ENCODE measurements at places on chromosomes 4 and X. TPM values are rescaled to one million over a fixed set of nuclear protein-coding genes. Genes with fewer than 3 reads are reported as not detected.

The ZNF157 gene
- total RNA-seq: 0.35 TPM

DNA sequence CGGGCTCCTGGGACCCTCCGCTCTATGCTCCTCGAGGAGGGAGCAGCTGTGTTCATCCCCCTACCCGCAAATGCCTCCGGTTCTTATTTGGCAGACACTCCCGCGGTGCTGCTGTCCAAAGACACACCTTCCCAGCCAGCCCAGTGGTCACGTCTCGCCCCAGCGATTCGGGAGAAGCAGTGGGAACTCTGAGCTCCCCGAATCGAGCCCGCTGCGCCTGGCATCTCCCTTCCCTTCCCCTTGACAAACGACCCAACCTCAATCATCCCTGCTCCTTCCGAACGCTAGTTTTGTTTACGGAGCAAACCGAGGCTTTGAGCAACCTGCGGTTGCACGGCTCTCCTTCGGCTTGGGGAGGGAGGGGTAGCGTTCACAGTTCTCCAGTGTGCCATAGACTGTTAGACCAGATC is 317 bp upstream of the FRMPD4 start:
- no peak for DNase-seq

DNA sequence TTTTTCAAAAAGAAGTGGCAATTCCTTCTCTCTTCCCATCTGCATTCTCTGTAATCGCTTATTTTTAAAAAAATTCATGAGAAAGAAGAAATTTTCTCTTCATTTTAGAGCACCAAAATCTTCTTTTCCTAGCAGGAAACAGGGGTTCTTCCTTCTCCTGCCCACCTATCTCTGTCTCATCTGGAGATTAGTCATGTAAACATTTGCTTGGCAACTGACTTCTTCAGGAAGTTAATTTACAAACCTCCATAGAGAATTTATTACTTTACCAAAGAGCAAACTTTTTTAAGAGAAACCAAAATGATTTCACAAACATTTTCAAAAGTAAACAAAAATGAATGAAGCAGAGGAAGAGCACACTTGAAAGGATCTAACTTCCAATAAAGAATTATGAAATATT is 13.5 kb downstream of the TTC29 start:
- DNase-seq: no peak

- no peak for DNase-seq
Measured at GRCh38 chr4:80136270-80136669, 61.0 kb upstream of the PRDM8 start.

The MAGEA10 gene
- not detected for total RNA-seq

GRCh38 chr4:14302021-14302420 is 674.5 kb upstream of the BOD1L1 start:
- no peak for DNase-seq

The REPS2 gene
- 0.27 TPM for total RNA-seq

The PABPC5 gene
- total RNA-seq: not detected

The VSIG4 gene
- total RNA-seq: not detected

- DNase-seq: no peak
Measured at GRCh38 chr4:44660396-44660795, 9.0 kb upstream of the YIPF7 start.

DNA sequence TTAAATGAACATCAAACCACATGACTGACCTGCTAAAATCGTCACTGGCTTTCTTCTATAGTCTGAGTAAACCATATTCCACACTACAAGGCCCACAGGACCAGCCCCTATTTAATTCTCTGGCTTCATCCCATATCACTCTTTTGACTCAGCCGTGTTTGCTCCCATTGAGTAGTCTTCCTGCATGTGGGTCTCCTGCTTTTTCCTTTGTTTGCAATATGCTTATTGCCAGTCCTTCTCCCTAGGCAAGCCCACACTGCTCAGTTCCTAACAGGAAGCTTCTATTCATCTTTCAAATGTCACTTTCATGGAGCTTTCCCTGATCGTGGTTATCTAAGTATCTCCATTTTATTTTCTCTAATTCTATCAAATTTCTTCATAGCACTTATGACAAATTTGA is 329.6 kb downstream of the RAPGEF2 start:
- no peak for DNase-seq

DNA sequence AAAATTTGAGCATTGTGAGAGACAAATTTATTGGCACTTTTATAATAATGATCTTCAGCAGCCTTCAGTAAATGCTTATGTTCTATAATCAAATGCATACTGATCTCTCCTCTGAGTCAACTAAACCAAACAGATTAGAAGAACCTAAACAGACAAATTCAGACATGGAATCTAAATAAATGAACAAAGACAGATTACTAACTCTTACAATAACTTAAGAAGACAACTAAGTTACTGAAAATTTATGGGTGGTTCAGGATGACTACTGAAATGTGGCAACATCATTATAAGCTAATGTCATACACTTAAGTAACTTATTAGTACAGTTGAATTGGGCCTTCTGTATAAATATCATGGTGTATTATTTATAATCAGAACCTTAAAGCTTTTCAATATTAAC is 127.3 kb downstream of the NEK1 start:
- DNase-seq: no peak

DNA sequence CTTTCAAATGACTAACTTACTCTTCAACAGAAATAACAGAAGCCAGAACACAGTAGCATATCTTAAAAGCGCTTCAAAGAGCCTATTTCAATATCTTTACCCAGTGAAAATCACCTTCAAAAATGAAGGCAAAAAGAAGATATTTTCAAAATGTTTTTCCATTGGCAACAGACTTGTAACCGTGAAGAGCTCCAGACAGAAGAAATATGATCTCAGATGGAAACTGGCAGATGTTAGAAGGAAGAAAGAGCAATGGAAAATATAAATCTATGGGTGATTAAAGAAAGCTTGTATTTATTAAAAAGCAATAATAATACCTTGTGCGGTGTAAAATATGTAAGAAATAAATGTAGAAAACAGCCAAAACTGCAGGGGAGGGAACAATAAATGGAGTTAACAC is 35.7 kb downstream of the PRKG2 start:
- DNase-seq: no peak

DNA sequence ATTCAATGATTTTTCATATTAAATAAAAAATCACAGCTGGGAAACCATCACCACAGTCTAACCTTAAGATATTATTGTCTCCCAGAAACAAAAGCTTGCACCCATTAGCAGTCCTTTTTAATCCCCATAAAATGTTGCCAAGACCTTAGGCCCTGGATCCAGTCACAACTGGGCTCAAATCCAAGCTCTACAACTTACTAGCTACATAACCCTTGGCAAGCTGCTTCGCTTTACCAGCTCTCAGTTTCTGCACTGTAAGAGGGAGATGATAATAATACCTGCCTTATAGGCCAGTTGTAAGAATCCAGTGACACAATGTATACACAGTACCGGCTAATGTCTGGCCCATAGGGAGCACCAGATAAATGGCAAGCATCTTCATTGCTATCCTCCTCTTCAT is 400.9 kb upstream of the FGF13 start:
- no peak for DNase-seq

- no peak for DNase-seq
Measured at GRCh38 chrX:66751136-66751782, 112.4 kb upstream of the EDA2R start.

The ADAMTS3 gene
- total RNA-seq: 0.30 TPM

DNA sequence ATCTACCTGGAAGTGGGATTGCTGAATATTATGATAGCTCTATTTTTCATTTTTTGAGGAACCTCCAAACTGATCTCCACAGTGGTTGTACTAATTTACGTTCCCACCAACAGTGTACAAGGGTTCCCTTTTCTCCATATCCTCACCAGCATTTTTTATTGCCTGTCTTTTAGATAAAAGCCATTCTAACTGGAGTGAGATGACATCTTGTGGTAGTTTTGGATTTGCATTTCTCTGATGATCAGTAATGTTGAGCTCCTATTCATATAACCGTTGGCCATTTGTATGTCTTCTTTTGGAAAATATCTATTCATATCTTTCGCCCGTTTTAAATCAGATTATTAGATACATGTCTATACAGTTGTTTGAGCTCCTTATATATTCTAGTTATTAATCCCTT is 101.8 kb downstream of the RASGEF1B start:
- DNase-seq: no peak

The ASB12 gene
- total RNA-seq: not detected

The SFRP2 gene
- not detected for total RNA-seq

DNA sequence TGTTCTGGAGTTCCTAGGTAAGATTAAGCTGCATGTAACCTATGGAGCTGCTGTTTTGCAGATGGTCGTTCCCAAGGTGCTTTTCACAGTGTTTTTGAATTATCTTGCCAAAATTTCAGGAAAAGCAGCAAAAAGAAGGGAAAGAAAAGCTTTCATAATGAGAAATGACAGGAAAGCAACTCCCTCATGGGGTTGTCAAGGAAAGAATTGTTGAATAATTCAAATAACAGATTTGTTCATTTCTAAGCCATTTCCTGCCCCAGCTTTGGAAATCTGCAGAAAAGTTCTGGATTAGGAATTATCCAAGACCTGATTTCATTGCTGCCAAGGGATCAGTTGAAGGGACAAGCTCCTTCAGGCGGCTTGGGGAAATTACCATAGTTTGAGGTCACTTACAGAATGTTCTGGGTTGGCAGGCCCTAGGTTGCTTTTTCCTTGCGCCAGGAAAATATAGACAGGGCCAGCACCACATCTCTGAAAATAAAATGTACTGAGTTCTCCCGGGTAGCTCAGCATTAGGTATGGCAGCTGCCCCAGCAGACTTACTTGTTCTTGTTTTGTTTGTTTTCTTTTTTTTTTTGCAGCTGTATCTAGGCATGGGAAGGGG is 354.7 kb downstream of the STIM2 start:
- DNase-seq: no peak

GRCh38 chr4:56229947-56230346 is 157.3 kb downstream of the AASDH start:
- DNase-seq: no peak

DNA sequence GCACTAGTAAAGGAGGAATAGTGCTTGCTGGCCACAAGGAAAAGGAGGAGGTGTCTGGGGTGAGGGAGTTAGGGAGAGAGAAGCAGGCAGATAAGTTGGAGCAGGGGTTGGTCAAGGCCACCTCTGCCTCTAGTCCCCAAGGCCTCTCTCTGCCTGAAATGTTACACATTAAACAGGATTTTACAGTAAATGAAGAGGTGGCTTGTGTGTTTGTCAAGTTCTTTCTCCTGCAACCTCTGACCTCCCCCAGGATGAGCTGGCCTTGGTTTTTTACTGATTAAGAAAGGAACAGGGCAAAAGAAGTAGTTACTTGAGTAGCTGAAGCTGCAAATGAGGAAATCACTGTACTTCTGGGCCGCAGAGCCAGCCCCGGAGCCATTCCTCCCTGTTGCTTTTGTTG is 2.0 kb downstream of the GJB1 start:
- no peak for DNase-seq

DNA sequence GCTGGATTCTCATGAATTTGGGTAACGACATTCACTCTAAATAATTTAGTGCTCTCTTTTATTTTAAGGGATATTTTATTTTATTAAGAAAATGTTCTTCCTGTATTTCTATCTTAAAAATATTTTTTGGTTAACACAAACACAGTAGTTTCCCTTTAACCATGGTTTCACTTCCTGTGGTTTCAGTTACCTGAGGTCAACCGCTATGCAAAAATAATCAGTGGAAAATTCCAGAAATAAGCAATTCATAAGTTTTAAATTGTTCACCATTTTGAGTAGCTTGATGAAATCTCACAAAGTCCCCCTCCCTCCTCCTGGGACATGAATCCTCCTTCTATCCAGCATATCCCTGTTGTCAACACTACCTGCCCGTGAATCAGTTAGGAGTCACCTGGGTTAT is 71.4 kb downstream of the GBA3 start:
- no peak for DNase-seq

GRCh38 chr4:155042014-155042413 is 166.4 kb upstream of the NPY2R start:
- no peak for DNase-seq

DNA sequence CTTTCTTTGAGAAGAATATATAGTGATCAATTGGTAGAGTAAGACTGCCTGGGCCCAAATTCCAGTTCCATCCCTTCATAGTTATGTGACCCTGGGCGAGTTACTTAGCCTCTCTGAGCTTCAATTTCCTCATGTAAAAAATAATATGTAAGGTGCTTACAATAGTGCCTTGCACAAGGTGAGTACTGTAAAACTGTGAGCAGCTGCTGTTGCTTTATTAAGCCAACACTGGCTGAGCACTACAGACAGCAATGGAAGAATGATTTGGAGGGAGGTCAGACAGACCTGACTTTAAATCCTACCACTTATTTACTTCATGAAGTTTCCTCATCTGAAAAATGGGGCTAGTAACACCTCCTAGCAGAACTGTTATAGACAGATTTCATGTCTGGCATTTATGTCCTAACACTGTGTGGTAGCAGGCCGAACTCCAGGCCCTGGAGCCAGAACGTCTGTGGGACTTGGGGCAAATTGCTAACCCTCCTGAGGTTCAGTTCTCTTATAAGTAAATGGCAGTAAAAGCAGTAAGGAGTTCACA is 53.8 kb downstream of the RNF150 start:
- DNase-seq: no peak

- no peak for DNase-seq
Measured at GRCh38 chr4:61571761-61572559, 371.8 kb downstream of the ADGRL3 start.

DNA sequence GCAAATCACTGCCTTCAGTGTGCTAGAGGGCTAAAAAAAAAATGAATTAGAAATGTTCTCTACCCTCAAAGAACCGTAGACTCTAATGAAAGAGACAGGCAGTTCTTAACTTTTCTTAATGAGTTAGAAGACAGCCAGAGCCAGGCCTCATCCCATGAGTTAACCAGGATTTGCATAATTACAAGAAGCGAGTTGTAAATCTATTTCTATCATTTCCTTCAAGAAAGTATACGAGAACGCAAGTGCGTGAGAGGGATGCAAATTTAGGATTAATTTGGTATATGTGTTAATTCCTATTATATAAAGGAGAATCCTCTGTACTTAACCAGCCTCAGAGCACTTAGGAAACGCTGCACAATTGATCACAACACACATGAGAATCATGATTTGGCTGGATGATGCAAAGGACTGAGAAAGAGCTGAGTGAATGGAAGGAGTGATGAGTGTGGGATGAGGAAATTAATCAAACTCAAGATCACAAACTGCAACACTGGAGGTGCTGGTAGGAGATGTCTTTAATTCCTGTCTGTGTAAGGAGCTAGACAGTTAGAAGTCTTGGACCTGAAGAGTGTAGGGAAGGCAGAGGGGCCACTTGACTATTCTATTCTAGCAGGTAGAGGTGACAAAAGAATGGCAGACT is 157.2 kb downstream of the ATP10D start:
- no peak for DNase-seq

- DNase-seq: no peak
Measured at GRCh38 chrX:66684196-66684595, 45.3 kb upstream of the EDA2R start.

Data from natural killer cell (primary cell).